GM23338 (cell line): ENCODE measurements at places on chromosomes 6 and 20. TPM values are rescaled to one million over a fixed set of nuclear protein-coding genes. Genes with fewer than 3 reads are reported as not detected.

DNA sequence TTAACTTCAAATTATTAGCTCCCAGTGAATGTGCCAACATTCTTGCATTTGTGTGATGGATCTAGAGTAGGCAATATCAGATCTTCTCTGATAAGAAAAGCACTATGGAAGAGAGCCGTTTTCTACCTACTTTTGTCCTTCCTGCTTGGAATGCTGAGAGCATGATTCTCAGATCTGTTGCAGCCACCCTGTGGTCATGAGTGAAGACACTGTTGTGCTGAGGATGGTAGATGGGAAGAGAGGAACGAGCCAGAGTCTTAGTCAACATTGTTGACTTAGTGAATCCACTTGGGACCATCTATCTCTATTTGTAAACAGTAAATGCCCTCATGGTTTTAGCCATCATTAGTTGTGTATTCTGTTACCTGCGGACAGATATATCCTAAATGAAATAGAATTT, 202.6 kb downstream of the CD109 start:
- H3K4me1 ChIP-seq, result no peaks in the 10 kb centered on the region
- no peaks in the 10 kb centered on the region for H3K27me3 ChIP-seq
- no peak overlapping the region for H3K4me3 ChIP-seq
- H3K27ac ChIP-seq, result no peak overlapping the region

GRCh38 chr6:142470421-142470820, 168.6 kb downstream of the ADGRG6 start:
- DNase-seq, result no peak
- H3K4me3 ChIP-seq, result no peak overlapping the region
- H3K27me3 ChIP-seq, result no peaks in the 10 kb centered on the region
- no peaks in the 10 kb centered on the region for H3K4me1 ChIP-seq

DNA sequence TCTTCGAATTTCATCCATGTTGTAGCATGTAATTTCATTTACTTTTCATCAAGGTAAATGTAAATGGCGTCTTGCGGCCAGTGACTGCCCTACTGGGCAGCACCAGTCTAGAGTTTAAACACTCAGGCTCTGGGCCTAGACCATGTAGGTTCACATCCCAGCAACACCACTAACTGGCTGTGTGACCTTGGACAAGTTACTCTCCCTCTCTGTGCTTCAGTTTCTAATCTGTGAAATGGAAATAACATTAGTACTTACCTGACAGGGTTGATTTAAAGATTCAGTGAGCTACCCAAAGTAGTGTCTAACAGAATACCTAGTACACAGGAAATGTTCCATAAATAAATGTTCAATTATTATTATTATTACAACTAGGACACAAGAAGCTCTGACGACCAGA, 29.3 kb downstream of the PDRG1 start:
- no peak for DNase-seq
- H3K27ac ChIP-seq, result no peak overlapping the region
- H3K27me3 ChIP-seq, result no peaks in the 10 kb centered on the region
- H3K4me1 ChIP-seq, result peaks cover 14% of the 10 kb centered on the region
- H3K4me3 ChIP-seq, result no peak overlapping the region
- H3K36me3 ChIP-seq, result no peaks in the 10 kb centered on the region

- peaks cover 30% of the 10 kb centered on the region for H3K4me1 ChIP-seq
- peak; percentile 36 for DNase-seq
- peak overlapping the region; percentile 44 for H3K4me3 ChIP-seq
- H3K36me3 ChIP-seq, result no peaks in the 10 kb centered on the region
Measured at GRCh38 chr20:22403022-22403631, 181.2 kb downstream of the FOXA2 start.

DNA sequence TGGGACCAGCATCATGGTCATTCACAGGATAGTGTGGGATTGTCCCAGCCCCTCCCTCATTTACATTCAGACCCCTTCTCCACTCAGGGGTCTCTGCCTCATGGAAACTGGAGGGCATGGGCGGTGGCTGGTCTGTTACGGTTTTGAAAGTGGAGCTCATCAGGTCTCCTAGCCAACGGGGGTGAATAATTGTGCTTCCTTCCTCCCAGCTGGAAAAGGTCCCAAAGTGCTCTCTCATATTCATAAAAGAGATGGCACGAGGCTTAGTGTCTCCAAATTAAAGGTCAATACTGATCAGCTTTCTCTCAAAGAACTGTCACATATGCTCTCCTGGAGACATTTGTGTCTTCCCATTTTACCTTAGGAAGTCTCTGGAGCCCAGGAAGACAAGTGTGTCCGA, 19.9 kb downstream of the JARID2 start:
- DNase-seq, result no peak
- no peaks in the 10 kb centered on the region for H3K27me3 ChIP-seq
- H3K27ac ChIP-seq, result peak overlapping the region; percentile 61
- H3K4me3 ChIP-seq, result peak overlapping the region; percentile 43

- no peak overlapping the region for H3K27ac ChIP-seq
- H3K36me3 ChIP-seq, result no peaks in the 10 kb centered on the region
- peaks cover 37% of the 10 kb centered on the region for H3K4me1 ChIP-seq
- H3K4me3 ChIP-seq, result no peak overlapping the region
- no peak for DNase-seq
Measured at GRCh38 chr20:62980380-62980960, 26.3 kb downstream of the BHLHE23 start.

- no peaks in the 10 kb centered on the region for H3K27me3 ChIP-seq
- H3K36me3 ChIP-seq, result no peaks in the 10 kb centered on the region; the same call in 1 of the 2 replicates
- peak; percentile 32 for DNase-seq
Measured at GRCh38 chr6:168301648-168302398, 17.8 kb downstream of the DACT2 start.

DNA sequence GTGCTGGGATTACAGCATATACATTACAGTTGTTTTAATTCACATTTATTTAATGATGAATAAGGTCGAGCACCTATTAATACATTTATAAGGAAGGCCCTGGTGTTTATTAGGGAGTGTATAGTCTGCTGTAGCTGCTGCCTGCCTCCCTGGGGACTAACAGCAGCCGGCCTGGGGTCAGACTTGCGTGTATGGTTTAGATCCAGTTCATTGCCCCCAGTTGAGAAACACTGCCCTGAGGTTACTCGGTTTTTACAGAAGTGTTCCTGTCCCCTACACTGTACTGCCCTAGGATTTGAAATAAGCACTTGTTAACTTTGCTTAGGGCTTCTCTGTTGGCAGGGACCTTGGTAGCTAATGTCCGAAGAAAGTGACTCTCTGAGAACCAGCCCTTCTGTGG, 4.0 kb downstream of the TTPAL start:
- no peak overlapping the region for H3K4me3 ChIP-seq
- H3K27me3 ChIP-seq, result no peaks in the 10 kb centered on the region
- DNase-seq, result no peak
- H3K27ac ChIP-seq, result no peak overlapping the region
- H3K4me1 ChIP-seq, result peaks cover 5% of the 10 kb centered on the region; the same call in 1 of the 2 replicates

- no peak overlapping the region for H3K27ac ChIP-seq
- H3K36me3 ChIP-seq, result no peaks in the 10 kb centered on the region
- peaks cover 14% of the 10 kb centered on the region; the same call in 1 of the 2 replicates for H3K4me1 ChIP-seq
- no peak for DNase-seq
- no peak overlapping the region for H3K4me3 ChIP-seq
Measured at GRCh38 chr6:114249522-114249921, 93.3 kb downstream of the HS3ST5 start.

DNA sequence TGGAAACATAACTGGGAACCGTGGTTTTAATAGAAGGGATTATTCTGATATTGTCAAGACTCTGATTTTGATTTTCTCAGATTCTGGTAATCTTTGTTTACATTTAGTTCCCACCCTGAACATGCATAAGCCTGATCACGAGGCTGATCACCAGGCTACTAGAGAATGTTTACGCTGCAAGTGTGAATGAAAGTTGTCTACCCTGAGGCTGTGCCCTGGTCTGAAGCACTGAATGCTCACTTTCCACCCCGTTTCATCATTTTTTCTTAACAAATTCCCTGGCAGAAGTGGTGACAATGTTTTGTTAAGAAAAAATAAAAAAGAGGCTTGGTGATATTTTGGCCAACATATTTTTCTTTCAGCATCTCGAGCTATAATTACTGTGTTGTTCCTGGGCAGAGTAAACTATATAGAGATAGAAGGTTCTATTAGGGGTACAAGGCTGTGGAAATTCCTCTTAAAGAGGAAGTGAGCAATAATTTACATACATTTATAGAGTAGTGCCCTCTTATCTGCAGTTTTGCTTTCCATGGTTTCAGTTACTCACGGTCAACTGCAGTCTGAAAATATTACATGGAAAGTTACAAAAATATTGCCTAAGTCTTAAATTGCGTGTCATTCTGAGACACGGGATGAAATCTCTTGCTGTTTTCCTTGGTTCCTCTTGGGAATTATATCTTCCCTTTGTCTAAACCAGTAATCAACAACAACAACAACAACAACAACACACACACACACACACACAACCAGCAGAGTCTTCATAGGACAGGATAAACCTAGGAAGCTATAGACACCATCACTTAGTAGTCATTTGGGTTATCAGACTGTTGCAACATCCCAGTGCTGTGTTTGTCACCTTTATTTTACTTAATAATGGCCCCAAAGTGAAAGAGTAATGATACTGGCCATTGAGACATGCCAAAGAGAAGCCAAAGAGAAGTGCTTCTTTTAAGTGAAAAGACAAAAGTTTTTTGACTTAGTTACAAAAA, 566.6 kb upstream of the CITED2 start:
- no peaks in the 10 kb centered on the region for H3K36me3 ChIP-seq
- no peak overlapping the region for H3K4me3 ChIP-seq
- no peak overlapping the region for H3K27ac ChIP-seq

- H3K27ac ChIP-seq, result 0 out of 2 replicates have a peak overlapping the region, but pooled peaks have one; percentile 55
- H3K36me3 ChIP-seq, result peaks cover 10% of the 10 kb centered on the region
- H3K27me3 ChIP-seq, result no peaks in the 10 kb centered on the region
- no peak overlapping the region for H3K4me3 ChIP-seq
- DNase-seq, result peak; percentile 50
Measured at GRCh38 chr6:33702345-33702977, 9.0 kb downstream of the UQCC2 start.

DNA sequence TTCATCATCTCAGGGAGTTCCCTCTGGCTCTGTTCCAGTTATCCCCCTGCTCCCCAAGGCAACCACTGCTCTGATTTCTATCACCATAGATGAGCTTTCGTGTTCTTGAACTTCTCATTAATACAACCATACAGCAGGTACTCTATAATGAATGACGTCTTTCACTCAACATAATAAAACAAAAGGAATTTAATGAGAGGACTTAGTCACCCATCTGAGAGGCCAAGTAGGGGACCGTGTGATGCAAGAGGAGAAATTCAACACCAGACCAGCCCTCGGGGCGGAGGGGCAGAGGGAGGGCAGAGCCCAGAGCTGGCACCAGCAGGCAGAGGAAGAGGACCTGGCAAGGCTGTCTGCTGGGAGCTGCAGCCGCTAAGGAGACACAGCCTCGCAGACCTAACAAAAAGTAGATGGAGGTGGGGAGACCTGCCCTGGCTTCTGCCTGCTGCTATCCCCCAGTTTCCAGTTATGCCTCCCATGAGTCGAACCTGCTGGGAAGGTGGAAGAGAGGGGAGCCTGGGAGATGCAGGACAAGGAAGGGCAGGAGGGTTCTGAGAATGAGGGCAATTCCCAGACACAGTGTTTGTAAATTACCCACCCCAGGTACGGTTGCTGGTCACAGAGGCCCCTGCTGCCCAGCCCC, 13.8 kb downstream of the CCN5 start:
- peak; percentile 70 for DNase-seq
- H3K4me3 ChIP-seq, result no peak overlapping the region
- no peaks in the 10 kb centered on the region for H3K27me3 ChIP-seq
- H3K27ac ChIP-seq, result no peak overlapping the region

- H3K27ac ChIP-seq, result peak overlapping the region; percentile 97
- H3K27me3 ChIP-seq, result no peaks in the 10 kb centered on the region
- peaks cover 11% of the 10 kb centered on the region for H3K36me3 ChIP-seq
- DNase-seq, result peak; percentile 84
Measured at GRCh38 chr6:14380901-14381828, 263.6 kb downstream of the CD83 start.

DNA sequence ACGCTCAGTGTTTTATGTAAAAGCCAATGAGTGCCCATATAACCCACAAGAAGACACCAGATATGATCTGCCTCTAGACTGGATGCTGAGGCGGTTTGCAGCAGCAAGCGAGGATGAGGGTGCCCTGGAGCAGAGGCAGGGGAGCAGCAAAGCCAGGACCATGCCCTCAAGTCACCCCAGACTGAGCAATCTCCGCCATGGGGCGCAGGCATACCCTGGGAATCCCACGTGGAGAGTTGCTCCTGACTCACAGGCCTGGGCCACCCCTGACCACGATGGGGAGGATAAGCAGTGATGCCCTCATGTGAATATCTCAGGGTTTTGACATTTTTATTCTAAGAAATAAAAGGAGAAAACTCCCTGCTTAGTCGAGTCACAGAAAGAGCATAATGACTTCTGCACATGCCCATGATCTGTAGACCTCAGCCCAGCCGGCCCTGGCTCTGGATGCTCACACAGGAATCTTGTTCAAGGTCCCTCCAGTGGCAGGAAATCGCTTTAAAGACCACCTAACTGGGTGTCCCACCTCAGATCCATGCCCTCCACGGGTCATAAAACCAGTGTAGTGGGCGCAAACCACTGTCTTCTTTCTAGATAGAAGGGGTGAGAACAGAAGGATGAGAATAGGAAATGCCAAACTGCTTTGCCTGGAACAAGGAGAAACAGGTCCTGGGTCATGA, 138.3 kb upstream of the SNX9 start:
- no peaks in the 10 kb centered on the region for H3K4me1 ChIP-seq
- DNase-seq, result no peak
- no peaks in the 10 kb centered on the region for H3K27me3 ChIP-seq
- no peak overlapping the region for H3K4me3 ChIP-seq
- no peaks in the 10 kb centered on the region for H3K36me3 ChIP-seq
- no peak overlapping the region for H3K27ac ChIP-seq

DNA sequence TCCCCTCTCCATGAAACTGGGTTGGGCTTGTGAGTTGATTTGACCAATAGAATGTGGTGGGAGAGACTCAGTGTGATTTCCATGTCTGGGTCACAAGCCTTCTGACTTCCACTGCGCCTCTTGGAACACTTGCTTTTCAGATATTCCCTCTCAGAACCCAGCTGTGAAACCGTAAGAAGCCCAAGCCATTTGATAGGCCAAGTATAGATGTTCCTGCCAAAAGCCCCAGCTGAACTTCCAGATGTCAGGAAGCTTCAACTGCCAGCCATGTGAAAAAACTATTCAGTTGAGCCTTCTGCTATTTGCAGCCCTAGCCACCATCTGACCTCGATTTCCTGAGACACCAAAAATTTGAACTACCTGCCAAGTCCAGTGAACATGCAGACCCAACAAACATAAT, 387.8 kb upstream of the GJE1 start:
- H3K27me3 ChIP-seq, result no peaks in the 10 kb centered on the region
- no peaks in the 10 kb centered on the region; the same call in 1 of the 2 replicates for H3K36me3 ChIP-seq
- no peak overlapping the region for H3K4me3 ChIP-seq
- no peak for DNase-seq
- no peaks in the 10 kb centered on the region for H3K4me1 ChIP-seq
- H3K27ac ChIP-seq, result no peak overlapping the region

DNA sequence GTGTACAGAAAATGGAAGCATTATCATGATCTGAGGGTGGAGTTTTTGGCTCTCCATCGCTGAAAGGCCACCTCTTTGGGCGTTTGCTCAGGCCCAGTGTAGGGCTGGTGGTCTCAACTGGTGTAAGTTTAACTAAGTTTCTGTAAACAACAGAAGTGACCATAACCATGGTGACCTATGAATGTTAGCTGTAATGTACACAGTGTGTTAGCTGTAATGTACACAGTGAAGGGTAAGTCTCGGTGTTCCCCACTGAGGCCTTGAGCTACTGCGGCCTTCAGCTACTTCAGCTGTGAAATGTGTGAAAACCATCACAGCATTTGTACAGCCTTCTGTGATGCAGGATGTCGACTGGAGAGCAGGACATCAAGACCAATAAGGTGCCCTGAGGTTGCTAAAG, 185.2 kb downstream of the MYLK4 start:
- H3K36me3 ChIP-seq, result 0 out of 2 replicates have a peak, but pooled peaks cover 5% of the 10 kb centered on the region
- H3K27ac ChIP-seq, result no peak overlapping the region
- H3K4me1 ChIP-seq, result no peaks in the 10 kb centered on the region
- H3K27me3 ChIP-seq, result no peaks in the 10 kb centered on the region

The CDKAL1 gene
- total RNA-seq, result 22.5 and 35.0 TPM in 2 replicates
